ENCODE measurements at places on chromosomes 7 and 10. TPM values are rescaled to one million over a fixed set of nuclear protein-coding genes. Genes with fewer than 3 reads are reported as not detected.

- no peaks in the 10 kb centered on the region for H3K4me1 ChIP-seq
- no peaks in the 10 kb centered on the region for H3K36me3 ChIP-seq
- no peaks in the 10 kb centered on the region for H3K27me3 ChIP-seq
- no peak overlapping the region for H3K27ac ChIP-seq
- no peak for DNase-seq
These were observed 211.2 kb upstream of the DGKB start for GRCh38 chr7:15113752-15114151.

GRCh38 chr7:74479961-74480829 is 26.5 kb downstream of the GTF2IRD1 start:
- H3K36me3 ChIP-seq: no peaks in the 10 kb centered on the region
- H3K27ac ChIP-seq: peak overlapping the region; percentile 60
- H3K27me3 ChIP-seq: no peaks in the 10 kb centered on the region
- H3K4me1 ChIP-seq: no peaks in the 10 kb centered on the region
- H3K4me3 ChIP-seq: peak overlapping the region; percentile 23

GRCh38 chr7:40709062-40709964 is 574.5 kb downstream of the SUGCT start:
- DNase-seq: no peak
- no peaks in the 10 kb centered on the region for H3K36me3 ChIP-seq
- H3K27ac ChIP-seq: no peak overlapping the region

GRCh38 chr7:108384716-108385483 is 71.3 kb downstream of the NRCAM start:
- no peak overlapping the region for H3K27ac ChIP-seq
- H3K27me3 ChIP-seq: no peaks in the 10 kb centered on the region
- H3K36me3 ChIP-seq: no peaks in the 10 kb centered on the region
- no peak overlapping the region for H3K4me3 ChIP-seq
- H3K4me1 ChIP-seq: no peaks in the 10 kb centered on the region

- H3K27me3 ChIP-seq: no peaks in the 10 kb centered on the region
- no peak overlapping the region for H3K4me3 ChIP-seq
- no peak overlapping the region for H3K27ac ChIP-seq
- DNase-seq: no peak
- H3K36me3 ChIP-seq: no peaks in the 10 kb centered on the region
- H3K4me1 ChIP-seq: no peaks in the 10 kb centered on the region
These were observed 399.8 kb downstream of the HTR7 start for GRCh38 chr10:90458054-90458453.

GRCh38 chr10:116741391-116742351 is 695 bp downstream of the HSPA12A start:
- peak overlapping the region; percentile 55 for H3K27ac ChIP-seq
- H3K27me3 ChIP-seq: no peaks in the 10 kb centered on the region
- no peak for DNase-seq
- peak overlapping the region; percentile 98 for H3K4me3 ChIP-seq
- peaks cover 18% of the 10 kb centered on the region for H3K4me1 ChIP-seq
- H3K36me3 ChIP-seq: no peaks in the 10 kb centered on the region

DNA sequence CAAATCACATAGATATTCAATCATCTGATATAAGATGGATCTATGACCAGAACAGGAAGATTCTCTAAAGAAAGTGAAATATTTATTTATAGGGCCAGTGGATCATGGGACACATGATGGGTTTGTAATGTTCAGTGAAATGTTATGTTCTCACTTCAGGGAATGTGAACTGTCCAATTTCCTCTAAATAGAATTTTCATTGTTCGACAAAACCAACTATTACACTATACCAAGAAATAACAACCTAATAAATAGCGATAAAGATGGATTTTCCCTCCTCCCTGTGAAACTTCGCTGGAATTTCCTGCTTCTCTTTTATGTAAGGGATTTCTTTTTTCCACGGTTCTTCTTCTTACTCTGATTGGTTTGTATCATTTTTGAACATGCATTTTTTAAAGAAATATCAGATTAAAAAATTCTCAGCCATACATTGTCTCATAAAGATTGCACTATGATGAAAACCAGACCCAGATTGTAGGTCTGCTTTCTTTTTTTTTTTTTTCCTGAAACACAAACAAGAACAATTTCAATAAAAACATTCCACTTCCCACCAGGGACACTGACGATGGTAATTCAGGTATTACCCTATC is 139.8 kb upstream of the ZEB1 start:
- no peaks in the 10 kb centered on the region for H3K27me3 ChIP-seq
- DNase-seq: no peak
- no peaks in the 10 kb centered on the region for H3K36me3 ChIP-seq
- H3K4me3 ChIP-seq: no peak overlapping the region
- H3K27ac ChIP-seq: no peak overlapping the region

DNA sequence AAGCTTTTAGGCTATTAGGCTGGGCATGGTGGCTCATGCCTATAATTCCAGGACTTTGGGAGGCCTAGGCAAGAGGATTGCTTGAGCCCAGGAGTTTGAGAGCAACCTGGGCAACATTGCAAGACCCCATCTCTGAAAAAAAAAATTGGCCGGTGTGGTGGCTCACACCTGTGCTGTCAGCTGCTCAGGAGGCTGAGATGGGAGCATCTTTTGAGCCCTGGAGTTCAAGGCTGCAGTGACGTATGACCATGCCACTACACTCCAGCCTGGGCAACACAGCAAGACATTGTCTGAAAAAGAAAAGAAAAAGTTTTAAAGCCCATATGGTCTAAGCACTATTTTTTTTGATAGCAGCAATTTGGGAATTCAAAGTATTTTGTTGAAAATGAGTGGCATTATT is 15.8 kb upstream of the SEC61A2 start:
- no peaks in the 10 kb centered on the region for H3K27me3 ChIP-seq
- H3K27ac ChIP-seq: no peak overlapping the region
- no peak for DNase-seq
- H3K4me3 ChIP-seq: no peak overlapping the region
- no peaks in the 10 kb centered on the region for H3K4me1 ChIP-seq
- no peaks in the 10 kb centered on the region for H3K36me3 ChIP-seq

Gene NEURL1
- total RNA-seq: 46.0 TPM

DNA sequence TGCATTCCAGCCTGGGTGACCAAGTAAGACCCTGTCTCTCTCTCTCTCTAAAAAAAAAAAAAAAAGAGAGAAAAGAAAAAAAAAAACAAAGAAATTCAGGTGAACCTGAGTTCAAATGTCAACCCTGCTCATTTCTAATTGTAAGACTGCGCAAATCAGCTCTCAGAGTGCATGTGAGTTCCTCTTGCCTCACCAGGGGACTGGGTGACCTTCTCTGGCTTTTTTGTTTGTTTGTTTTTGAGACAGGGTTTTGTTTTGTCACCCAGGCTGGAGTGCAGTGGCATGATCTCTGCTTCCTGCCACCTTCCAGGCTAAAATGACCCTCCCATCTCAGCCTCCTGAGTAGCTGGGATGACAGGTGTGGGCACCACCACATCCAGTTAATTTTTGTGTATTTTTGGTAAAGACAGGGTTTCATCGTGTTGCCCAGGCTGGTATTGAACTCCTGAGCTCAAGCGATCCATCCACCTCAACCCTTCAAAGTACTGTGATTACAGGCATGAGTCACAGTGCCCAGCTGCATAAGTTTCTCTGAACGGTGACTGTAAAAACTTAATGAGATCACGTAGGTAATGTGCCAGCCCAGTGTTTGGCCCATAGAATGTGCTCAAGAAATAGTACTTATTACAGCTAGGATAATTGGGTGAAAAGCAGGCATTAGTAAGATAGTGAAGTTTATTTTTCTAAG is 45.3 kb upstream of the BAMBI start:
- H3K36me3 ChIP-seq: no peaks in the 10 kb centered on the region
- H3K4me1 ChIP-seq: no peaks in the 10 kb centered on the region
- H3K4me3 ChIP-seq: no peak overlapping the region
- no peak overlapping the region for H3K27ac ChIP-seq

- no peaks in the 10 kb centered on the region for H3K4me1 ChIP-seq
- H3K4me3 ChIP-seq: peak overlapping the region; percentile 19
- no peak for DNase-seq
- H3K27ac ChIP-seq: peak overlapping the region; percentile 48
- no peaks in the 10 kb centered on the region for H3K36me3 ChIP-seq
These were observed 415 bp upstream of the CNNM1 start for GRCh38 chr10:99328579-99329303.

GRCh38 chr7:157596881-157597280 is 260.1 kb downstream of the DNAJB6 start:
- no peak overlapping the region for H3K4me3 ChIP-seq
- H3K27me3 ChIP-seq: no peaks in the 10 kb centered on the region
- H3K4me1 ChIP-seq: no peaks in the 10 kb centered on the region
- H3K27ac ChIP-seq: no peak overlapping the region
- no peak for DNase-seq
- no peaks in the 10 kb centered on the region for H3K36me3 ChIP-seq

Gene GRID1
- 10.7 TPM for total RNA-seq

- no peaks in the 10 kb centered on the region for H3K27me3 ChIP-seq
- H3K4me3 ChIP-seq: no peak overlapping the region
- no peak for DNase-seq
- H3K36me3 ChIP-seq: no peaks in the 10 kb centered on the region
These were observed 159.5 kb upstream of the HGF start for GRCh38 chr7:81929386-81929785.

Gene ADAM12
- total RNA-seq: 1.1 TPM

DNA sequence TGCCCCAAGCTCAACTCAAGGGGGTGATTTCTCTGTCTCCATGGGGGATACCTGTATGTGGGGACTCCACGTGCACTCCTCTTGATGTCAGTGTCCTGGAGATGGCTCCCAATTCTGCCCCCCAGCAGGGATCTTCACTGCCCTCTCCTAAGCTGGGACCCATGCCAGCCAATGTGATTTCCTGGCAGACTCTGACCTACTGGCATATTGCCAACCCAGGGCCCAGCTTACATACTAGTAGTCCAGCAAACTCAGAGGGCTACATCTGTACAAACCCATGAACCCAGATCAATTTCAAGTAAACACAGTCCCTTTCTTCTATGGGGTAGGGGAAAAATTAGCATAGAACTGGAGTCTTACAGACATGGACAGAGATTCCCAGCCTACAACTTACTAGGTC is 26.2 kb upstream of the BMPR1A start:
- H3K36me3 ChIP-seq: no peaks in the 10 kb centered on the region
- H3K4me1 ChIP-seq: no peaks in the 10 kb centered on the region
- no peak overlapping the region for H3K4me3 ChIP-seq
- H3K27ac ChIP-seq: peak overlapping the region; percentile 25

Gene TUBAL3
- 73.1 TPM for total RNA-seq

Gene CDC14C
- not detected for total RNA-seq

DNA sequence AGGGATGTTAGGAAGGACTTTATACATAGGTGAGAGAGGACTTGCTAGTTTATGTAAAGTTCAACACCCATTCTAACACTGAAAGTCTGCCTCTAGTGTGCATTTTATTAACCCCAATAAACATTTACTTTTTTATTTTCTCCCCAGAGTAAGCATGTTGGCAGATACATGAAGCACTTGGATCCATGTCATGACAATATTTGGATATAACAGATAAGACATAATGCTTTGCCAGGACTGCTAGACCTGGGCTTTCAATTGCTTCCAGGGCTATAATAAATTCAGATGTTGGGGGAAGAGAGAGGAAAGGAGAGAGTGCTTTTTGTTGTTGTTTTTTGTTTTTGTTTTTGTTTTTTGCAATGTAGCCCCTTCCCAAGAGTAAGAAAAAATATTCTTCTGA is 269.3 kb upstream of the LRRTM3 start:
- no peak overlapping the region for H3K4me3 ChIP-seq
- DNase-seq: no peak
- H3K36me3 ChIP-seq: no peaks in the 10 kb centered on the region
- no peaks in the 10 kb centered on the region for H3K4me1 ChIP-seq

Gene NME8
- not detected for total RNA-seq

DNA sequence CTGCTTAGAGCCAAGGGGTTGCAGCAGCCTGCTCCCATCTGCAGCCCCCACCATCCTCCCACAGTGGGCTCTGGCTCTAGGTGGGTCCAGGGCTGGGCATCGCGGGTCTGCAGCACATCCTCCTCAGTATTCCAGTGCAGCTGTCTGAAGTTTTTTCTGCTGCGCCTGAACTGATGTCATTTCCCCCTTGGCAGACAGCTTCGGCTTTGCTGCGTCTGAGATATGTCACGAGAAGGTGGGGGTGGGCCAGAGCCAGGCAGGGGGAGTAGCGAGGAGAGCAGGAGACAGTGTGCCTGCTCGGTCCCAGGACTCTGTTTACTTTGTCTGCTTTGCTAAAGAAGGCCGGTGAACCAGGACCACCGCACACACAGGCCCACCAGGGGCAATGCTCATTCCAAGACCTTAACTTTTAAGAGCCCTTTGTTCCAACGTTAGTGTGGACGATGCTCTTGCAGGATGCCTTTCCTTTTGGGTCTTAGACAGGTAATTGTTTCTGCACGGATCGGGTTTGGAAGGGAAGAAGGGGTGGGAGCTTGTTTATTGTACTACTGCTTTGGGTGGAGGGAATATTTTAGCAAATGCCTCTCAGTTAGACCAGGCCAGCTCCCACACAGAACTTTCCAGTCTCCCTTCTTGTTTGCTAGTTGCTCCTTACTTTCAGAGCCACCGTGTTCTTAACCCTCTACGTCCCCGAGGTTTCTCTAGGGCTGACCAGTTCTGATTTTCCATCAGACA is 32.4 kb downstream of the WBP1L start:
- no peaks in the 10 kb centered on the region for H3K36me3 ChIP-seq
- H3K27ac ChIP-seq: peak overlapping the region; percentile 63
- no peak overlapping the region for H3K4me3 ChIP-seq
- H3K4me1 ChIP-seq: no peaks in the 10 kb centered on the region

Measured in Peyer's patch (tissue), 4 donors.